ENCODE measurements at places on chromosomes 16 and 17. TPM values are rescaled to one million over a fixed set of nuclear protein-coding genes. Genes with fewer than 3 reads are reported as not detected.

Gene ORC6
- total RNA-seq: 58.2 TPM

Gene HSPB9
- total RNA-seq: not detected

GRCh38 chr16:61083711-61084110 lies 952.5 kb downstream of the CDH8 start:
- no peak for DNase-seq

DNA sequence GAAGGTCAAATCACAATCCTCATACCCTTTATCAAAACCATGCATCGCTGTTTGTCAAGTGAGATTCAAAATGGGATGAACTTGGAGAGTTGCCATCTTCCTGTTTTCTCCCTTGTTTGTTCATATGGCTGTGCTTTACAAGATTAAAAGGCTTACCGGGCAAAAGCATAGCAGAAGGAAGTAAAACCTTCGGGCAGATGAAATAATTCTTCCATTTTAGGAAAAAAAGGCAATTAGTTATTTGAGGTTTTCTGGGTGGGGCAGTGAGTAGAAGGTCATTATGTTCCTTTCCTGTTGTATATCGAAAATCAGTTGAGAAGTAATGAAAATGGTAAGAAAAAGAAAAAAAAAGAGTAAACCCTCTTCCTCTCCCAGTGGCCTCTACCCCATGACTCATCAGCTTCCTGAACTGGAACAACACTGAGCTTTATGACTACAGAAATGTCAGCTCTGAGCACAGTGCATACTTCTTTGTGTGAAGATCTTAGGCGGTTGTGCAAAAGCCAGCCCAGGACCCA lies 369.2 kb downstream of the CDH13 start:
- DNase-seq: no peak
